Endodermal cell (in vitro differentiated cells): ENCODE measurements at places on chromosomes 4 and X.

DNA sequence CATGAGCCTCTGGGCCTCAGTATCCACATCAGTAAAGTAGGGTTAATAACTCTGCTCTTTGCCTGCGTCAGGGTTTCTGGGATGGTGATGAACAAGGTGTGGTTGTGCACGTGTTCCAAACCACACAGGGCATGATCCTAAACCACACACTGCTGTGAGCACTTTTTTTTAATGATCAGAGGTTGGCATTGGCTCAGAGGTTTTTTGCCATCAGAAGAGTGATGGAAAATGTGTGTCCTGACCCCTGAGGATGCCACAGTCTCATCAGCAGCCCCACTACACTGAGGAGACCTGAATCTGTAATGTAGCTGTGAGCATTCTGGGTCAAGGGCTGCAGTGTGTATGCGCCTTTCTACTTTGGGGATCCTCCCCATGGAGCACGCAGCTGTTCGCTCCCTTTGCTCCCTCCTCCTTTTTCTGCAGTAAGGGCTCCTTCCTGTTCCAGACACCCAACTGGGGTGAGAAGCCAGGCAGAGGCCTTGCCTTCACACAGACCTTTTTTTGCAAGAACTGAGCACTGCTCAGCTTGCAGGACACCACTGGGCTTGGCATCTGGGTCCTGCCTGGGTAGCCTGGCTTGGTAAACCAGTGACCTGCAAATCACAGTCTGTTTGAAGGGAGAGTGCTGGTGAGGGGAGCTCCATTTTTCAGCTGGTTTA, 87.5 kb downstream of the MAMLD1 start:
- DNase-seq: no peak

DNA sequence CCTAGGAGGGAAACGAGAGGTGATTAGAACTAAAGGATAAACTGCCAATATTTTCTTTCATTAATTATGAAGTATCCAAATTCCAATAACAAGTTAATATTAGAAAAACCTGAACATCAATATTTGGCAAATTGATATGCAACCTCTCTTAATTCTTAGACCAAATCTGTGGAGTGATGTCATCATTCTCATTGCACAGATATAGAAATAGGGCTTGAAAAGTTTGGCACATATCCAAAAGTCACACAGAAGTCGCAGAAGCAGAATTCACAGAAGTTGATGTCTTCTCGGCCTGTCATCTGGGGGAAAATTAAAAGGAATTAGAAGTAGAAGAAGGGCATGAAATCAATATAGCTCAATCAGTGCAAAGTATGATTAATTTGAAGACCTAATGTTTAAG, 36.9 kb downstream of the ENPEP start:
- no peak for DNase-seq

GRCh38 chr4:48189731-48190130, 55.7 kb upstream of the TXK start:
- no peak for DNase-seq

DNA sequence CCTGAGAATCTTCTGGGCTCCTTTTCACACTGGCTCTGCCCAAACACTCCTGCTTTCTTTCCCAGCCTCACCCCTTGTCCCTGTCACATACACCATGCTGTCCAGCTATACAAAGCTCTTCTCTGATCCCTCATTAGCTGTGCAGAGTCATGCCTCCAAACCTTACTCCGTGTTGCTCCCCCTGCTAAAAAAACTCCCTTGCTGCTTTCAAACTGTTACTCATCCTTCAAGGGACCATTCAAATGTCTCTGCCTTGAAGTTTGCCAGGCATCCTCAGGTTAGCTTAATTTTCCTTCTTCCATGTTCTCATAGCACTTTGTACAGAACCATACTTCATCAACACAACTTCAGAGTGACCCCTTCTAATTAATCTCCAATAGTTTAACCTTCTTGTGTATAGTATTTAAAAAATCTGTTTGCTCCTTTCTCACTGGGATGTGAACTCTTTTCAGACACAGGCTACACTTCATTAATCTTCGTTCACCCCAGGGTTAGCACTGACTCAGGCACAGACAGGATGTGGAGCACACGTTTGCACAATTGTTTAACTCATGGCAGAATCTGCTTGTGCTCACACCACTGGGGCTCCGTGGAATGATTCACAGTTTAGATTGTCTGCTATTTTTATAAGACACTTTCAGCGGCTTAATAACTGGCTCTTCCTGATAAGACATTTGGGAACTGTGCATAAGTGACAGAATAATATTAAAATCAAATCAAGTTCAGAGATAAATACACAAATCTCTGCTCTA, 21.4 kb upstream of the SEL1L3 start:
- DNase-seq: no peak

GRCh38 chrX:16444353-16444752, 205.6 kb upstream of the S100G start:
- no peak for DNase-seq

DNA sequence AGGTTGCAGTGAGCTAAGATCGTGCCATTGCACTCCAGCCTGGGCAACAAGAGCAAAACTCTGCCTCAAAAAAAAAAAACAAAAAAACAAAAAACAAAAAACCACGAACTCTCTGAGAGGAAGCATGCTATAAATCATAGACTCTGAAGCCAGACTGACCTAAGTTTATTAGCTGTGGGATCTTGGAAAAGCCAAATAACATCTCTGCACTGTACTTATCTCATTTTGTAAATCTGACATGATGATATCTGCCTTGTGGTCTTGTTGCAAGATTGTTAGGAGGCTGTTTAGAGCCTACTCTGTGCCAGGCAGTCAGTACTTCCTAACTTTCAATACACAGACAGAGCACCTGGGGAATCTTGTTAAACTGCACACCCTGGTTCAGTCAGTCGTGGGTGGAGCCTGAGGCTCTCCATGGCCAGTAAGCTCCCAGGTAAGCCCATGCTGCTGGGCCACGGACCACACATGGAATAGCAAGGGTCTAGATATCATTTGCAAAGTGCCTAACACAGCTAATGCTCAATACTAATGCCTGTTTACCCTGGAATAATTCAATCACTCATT, 107.6 kb upstream of the SMIM10 start:
- DNase-seq: no peak

DNA sequence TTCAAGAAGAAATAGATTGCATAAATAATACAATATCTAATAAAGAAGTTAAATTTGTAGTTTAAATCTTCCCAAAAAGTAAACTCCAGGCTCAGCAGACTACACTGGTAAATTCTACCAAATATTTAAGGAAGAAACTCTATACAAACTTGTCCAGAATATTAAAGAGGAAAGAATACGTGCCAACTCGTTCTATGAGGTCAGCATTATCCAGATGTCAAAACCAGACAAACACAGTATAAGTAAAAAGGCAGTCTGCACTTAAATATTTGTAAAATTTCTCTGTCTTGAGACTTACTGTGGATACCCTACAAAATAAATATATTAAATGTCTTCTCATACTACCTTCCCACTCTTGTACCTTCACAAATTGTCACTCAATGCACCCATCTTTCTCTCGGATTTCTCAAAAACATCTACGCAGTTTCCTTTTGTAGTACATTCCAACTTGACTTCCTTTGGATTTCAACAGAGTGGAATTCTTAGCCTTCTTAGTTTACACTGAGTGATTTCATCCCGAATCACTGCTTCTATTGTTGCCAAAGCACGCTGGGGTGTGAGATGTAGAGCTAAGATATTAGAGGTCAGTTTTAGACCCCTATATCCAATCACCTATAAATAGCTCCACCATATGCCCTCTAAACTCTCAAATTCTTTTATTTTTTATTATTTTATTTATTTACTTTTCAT, 71.6 kb upstream of the MAB21L2 start:
- DNase-seq: no peak

GRCh38 chr4:128904821-128905220, 95.3 kb downstream of the JADE1 start:
- DNase-seq: no peak

- DNase-seq: no peak
Measured at GRCh38 chr4:100826808-100827548, 309.2 kb upstream of the EMCN start.

DNA sequence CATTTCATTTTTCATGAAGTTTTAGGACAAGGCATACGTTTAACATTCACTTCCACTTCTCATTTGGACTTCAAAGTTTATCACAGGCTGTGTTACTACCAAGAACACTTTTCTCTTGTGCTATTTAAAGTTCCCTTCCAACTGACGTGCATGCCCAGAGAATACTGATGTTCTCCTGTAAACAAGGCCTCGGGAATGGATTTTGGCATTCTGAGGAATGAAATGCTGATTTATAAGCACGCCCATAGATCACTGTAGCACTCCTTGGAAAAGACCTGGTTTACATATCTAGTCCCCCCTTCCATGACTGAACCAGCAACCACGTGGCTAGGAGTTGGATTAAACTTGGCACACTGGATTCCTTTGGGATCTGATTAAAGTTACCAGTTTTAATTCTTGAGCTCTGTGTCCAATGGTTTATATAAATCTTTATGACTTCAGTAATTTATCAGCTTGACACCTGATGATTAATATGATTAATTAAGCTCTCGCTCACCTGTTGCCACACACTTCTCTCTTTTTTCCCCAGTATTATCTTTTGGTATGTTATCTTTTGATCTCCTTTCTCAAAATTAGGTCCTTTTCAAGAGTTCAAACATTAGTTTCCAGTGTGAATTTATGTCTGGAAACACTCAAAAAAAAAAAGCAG, 122.4 kb upstream of the HAND2 start:
- DNase-seq: no peak

DNA sequence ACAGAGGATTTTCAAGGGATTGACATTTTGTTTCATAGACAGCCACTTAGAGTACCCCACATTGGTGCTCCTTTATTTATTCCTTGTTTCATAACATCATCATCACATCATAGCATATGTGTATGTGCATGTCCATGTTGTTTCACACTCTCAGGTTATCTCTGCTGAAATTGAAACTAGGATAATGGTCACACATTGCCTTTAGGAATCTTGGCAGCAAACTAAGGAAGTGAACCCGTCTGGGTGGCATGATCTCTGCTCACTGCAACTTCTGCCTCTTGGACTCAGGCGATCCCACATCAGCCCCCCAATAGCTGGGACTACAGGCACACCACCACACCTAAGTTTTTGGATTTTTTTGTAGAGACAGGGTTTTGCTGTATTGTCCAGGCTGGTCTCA, 234.2 kb upstream of the ANKRD50 start:
- no peak for DNase-seq

DNA sequence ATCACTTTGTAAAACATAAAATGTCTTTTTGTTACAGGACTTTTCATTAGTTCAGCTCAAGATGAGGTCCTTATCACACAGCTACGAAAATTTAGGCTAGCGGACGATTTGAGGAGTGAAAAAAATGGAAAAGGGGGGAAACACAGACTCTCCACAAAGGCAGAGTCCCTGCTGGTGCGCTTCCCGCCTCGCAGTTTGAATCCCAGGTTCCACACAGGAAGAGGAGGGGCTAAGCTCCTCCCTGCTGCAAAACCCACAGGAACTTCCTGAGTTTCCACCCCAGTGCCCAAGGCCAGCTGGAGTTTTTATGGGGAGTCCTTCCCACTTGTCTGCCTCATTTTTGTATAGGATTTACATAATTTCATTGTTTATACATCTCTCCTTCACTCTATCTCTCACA, 11.2 kb downstream of the ADAM29 start:
- no peak for DNase-seq

DNA sequence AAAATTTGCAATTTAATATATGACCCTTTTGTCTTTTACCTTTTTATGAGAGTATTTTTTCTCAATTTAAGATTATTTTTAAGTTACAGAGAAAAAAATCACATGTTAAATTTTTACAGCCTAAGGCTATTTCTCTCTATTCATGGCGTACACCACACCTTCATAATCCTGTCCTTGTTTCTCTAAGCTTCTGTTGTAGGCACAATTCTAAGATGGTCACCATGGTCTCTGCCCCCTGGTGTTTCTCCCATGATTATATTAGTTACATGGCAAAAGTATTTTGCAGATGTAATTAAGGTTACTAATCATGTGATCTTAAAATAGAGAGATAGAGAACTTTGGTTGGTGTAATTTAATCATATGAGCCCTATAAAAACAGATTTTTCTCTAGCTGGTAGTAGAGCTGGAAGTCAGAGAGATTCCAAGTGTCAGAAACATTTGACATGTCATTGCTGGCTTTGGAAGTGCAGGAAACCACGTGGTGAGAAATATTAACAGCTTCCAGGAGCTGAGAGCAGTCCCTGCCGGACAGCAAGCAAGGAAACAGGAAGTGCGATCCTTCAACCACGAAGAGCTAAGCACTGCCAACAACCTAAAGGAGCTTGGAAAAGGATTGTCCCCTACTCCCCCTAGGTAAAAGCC, 89.8 kb downstream of the EIF4E start:
- DNase-seq: no peak

DNA sequence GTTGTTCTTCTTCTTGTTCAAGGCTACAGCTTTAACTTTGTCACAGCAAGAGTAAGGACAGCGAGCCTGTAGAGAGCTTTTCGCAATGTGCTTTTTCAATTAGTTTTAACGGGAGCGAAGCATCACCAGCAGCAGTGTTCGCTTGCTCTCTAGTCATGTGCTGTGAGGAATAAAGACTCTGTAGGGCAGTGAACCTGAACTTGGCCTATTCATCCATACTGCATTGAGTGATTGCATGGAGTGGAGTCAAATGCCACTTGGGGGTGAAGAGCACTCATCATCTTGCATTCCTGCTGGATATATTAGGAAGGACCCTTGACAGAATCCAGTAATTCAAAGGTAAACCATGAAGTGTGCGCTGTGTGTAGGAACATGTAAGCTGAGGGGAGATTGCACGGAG, 240.0 kb downstream of the FRMPD4 start:
- no peak for DNase-seq

DNA sequence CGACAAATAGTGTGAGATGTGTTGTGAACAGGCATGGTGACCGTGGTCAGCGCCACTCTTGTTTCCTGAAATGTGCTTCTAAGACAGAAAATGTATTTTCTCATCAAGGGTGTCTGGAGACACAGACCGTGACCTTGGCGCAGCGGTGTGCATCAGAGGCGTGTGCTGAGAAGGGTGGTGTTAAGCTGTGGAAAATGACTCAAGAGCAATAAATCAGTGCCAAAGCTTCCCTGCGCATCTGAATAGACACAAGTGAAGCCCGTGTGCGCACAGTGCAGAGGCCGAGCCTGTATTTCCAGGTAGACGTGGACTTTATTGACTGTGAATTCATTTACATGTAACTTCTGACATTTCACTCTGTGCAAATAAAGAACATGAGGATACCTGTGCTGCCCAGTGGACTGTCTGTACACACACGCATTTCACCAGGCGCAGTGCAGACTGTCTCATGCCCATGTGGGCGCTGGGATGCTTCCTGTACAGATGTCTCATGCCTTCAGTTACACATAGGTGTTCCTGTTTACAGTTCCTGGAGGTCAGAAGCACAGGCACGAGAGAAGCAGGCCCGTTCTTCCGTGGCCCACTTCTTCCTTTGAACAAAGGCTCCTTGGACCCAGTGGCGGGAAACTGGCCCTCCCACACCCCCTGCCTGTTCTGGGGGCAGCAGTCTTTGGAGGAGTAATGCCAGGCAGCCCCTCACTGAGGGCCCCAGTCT, 31.9 kb downstream of the NSG1 start:
- DNase-seq: peak; percentile 38

DNA sequence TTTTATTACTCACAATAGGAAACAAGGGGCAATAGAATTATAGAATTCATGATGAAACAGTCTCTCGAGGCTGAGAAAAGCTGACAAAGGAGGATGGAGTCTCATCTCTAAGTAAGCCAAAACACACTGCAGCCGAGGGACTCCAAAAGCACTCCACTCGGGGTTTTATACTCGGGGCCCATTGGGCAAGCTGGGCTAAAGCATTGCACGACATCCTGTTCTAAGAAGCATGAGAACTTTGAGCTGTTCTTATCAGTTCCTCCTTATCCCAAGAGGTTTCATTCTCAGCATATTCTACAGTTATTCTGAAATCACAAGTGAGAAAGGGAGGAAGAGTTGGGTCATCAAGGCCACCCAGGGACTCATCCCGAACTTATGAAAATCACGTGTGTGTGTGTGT, 1475.5 kb downstream of the PCDH18 start:
- no peak for DNase-seq
